ENCODE measurements at places on chromosomes 1 and 21. TPM values are rescaled to one million over a fixed set of nuclear protein-coding genes. Genes with fewer than 3 reads are reported as not detected.

DNA sequence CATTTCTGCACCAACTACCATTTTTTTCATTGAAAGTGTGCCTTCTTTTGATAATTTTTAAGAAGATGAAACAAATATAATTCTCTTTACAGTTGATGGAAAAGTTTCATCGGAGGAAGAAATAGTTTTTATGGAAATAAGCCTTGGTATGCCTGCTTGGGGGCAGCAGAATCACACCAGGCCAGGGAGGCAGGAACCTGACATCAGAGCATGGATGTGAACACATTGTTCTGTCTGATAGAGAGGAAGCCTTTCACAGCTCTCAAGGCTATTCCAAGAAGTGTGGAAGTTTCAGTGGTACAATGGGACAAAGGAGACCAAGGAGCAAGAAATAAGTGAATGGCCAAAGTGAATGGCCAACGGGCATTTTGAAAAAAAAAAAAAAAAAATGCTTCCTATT lies 162.2 kb upstream of the KCNK2 start:
- no peaks in the 10 kb centered on the region for H3K36me3 ChIP-seq
- no peaks in the 10 kb centered on the region for H3K27me3 ChIP-seq
- no peak overlapping the region for H3K4me3 ChIP-seq
- DNase-seq, result no peak

DNA sequence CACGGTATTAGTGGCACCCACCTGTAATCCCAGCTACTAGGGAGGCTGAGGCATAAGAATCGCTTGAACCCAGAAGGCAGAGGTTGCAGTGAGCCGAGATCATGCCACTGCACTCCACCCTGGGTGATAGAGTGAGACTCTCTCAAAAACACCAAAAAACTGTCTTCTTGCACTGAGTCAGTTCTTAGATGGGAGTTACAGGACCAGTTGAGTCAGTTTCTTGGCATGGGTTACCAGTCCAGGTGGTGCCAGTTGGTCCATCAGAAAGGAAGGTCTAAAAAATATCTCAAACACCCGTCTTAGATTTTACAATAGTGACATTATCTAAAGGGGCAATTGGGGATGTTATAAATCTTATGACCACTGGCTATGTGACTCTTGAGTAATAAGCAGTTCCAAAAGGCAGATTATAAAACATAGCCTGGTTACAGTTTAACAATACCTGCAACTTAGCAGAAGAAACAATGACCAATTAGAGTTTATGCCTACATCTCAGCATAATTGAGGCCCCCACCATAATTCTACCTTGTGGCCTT lies 206.9 kb upstream of the FGGY start:
- no peak overlapping the region for H3K4me3 ChIP-seq
- H3K27ac ChIP-seq, result no peak overlapping the region
- no peaks in the 10 kb centered on the region for H3K36me3 ChIP-seq
- DNase-seq, result no peak

- no peaks in the 10 kb centered on the region for H3K36me3 ChIP-seq
- no peaks in the 10 kb centered on the region for H3K27me3 ChIP-seq
- no peaks in the 10 kb centered on the region for H3K4me1 ChIP-seq
These were observed 735.3 kb upstream of the ADGRL4 start for GRCh38 chr1:79741720-79742421.

- H3K4me1 ChIP-seq, result no peaks in the 10 kb centered on the region
- peaks cover 96% of the 10 kb centered on the region for H3K36me3 ChIP-seq
- H3K4me3 ChIP-seq, result no peak overlapping the region
- H3K27ac ChIP-seq, result peak overlapping the region; percentile 64
- DNase-seq, result no peak
- H3K27me3 ChIP-seq, result no peaks in the 10 kb centered on the region
These were observed 39.6 kb downstream of the SLC45A1 start for GRCh38 chr1:8357329-8358101.

DNA sequence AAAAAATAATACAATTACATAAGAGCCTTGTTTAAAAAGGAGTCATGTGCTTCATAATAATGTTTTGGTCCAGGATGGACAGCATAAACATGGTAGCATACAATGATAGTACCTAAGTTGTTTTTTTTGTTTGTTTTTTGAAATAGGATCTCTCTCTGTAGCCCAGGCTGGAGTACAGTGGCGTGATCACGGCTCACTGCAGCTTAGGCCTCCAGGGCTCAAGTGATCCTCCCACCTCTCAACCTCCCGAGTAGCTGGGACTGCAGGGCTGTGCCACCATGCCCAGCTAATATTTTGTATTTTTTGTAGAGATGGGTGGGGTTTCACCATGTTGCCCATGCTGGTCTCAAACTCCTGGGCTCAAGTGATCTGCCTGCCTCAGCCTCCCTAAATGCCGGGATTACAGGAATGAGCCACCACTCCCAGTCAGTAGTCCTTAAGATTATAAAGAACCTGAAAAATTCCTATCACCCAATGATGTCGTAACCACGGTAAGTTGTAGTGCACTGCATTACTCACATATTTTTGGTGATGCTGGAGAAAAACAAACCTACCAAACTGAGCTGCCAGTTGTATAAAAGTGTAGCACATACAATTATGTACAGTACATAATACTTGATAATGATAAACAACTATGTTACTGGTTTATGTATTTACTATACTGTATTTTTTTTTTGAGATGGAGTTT lies 22.4 kb upstream of the RCOR3 start:
- no peaks in the 10 kb centered on the region for H3K27me3 ChIP-seq
- no peaks in the 10 kb centered on the region for H3K36me3 ChIP-seq
- no peak for DNase-seq
- no peaks in the 10 kb centered on the region for H3K4me1 ChIP-seq
- no peak overlapping the region for H3K4me3 ChIP-seq
- no peak overlapping the region for H3K27ac ChIP-seq

GRCh38 chr21:29018540-29018939 lies 609 bp downstream of the RWDD2B start:
- peak overlapping the region; percentile 82 for H3K27ac ChIP-seq
- H3K36me3 ChIP-seq, result no peaks in the 10 kb centered on the region
- DNase-seq, result no peak
- peak overlapping the region; percentile 93 for H3K4me3 ChIP-seq

DNA sequence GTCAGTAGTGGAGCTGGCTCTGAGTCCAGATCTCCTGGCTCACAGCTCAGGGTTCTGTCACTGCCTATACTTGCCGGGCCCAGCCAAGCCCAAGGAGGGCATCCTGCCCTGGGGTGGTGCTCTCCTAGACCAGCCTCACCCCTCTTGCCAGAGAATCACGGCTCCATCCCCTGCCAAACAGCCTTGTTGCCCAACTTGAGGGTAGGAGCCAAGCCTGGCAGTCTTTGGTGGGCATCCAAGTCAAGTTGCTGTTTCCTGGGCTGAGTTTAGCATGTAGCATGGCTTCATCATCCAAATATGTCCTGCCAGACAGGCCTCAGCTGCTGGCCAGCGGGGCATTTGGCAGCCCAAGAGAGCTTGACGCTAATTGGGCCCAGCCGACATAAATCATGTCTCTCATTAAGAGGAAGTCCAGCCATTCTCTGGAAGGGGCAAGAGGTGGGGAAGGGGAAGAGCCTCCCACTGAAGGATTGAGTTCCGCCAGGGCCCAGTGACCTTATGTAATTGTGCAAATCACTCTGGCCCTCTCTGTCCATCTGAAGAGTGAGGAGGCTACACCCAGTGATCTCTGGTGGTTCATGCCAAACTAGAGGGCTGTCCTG lies 22.6 kb upstream of the TRABD2B start:
- DNase-seq, result no peak
- no peak overlapping the region for H3K4me3 ChIP-seq
- H3K27ac ChIP-seq, result no peak overlapping the region
- no peaks in the 10 kb centered on the region for H3K4me1 ChIP-seq

- no peaks in the 10 kb centered on the region for H3K36me3 ChIP-seq
- no peak for DNase-seq
These were observed 149.9 kb upstream of the C1orf105 start for GRCh38 chr1:172270605-172271004.

Gene MNDA
- 5.0 TPM for total RNA-seq

Gene IL24
- not detected for total RNA-seq

Gene NFASC
- 112 TPM for total RNA-seq

Gene TRMT1L
- 13.5 TPM for total RNA-seq

GRCh38 chr1:147336291-147336690 lies 93.8 kb downstream of the CHD1L start:
- no peaks in the 10 kb centered on the region for H3K4me1 ChIP-seq
- H3K27ac ChIP-seq, result no peak overlapping the region
- no peaks in the 10 kb centered on the region for H3K27me3 ChIP-seq
- DNase-seq, result no peak
- H3K36me3 ChIP-seq, result no peaks in the 10 kb centered on the region

Gene EPHB2
- 9.0 TPM for total RNA-seq

Gene KIF14
- total RNA-seq, result 0.20 TPM

DNA sequence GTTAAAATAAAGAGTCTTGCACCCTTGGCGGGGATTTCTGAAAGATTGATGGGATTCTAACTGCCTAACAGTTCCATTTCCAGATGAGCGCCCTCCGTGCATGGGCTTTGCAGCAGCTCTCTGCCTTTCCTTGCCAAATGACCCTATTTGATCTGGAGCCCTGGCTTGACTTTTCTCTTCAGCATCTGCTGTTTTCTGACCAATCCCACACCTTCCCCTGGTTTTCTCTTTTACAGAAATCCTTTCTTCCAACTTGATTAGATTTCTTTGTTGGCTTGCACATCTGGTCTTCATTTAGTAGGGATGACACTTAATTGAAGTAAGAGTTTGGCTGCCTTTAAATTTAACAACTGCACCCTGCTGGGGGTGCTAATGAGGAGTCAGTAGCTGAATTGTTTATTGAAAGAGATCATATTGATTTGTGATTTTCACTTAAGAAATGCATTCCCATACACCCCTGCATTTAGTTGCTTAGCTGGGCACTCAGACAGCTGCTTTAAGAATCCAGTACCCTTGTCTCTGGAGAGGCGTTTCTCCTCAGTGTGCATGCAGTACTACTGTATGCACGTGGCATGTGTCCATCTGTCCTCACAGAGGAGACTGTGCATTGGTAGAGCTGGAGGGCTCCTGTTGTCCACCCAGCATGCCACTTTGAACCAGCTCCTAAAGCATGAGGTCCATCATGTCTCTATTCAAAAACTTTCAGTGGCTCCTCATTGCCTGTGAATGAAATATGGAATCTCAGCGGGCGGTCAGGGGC lies 99.7 kb downstream of the NOS1AP start:
- no peak overlapping the region for H3K27ac ChIP-seq
- H3K4me3 ChIP-seq, result no peak overlapping the region
- DNase-seq, result no peak
- no peaks in the 10 kb centered on the region for H3K4me1 ChIP-seq

DNA sequence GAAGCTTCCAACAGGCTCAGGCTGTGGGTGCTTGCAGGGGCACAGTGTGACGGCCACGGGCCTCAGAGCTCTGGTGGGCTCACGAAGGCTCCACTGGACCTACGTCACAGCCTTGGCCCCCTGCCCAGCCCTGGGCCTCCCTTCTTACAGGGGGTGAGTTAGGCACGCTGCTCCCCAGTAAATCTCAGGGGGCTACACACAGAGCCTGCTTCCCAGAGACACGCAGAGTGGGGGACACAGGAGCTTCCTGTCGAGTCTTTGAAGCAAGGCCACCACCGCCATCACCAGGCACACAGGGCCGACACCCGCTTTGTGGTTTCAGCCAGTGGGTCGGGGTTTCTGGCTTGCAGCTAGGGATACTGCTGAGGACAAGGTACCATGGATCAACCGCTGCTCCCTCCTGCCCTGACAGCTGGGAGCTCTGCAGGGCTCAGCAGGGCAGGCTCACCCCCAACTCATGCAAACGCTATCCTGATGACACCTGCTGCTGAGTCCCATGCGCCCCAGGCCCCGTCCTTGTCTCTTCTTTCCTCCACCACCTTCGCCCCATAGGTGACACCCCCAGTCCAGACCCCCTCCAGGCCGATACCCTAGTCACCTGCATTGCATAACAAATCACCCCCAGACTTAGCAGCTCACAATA lies 5.5 kb upstream of the CFAP410 start:
- no peak overlapping the region for H3K27ac ChIP-seq
- no peak for DNase-seq
- no peaks in the 10 kb centered on the region for H3K4me1 ChIP-seq

DNA sequence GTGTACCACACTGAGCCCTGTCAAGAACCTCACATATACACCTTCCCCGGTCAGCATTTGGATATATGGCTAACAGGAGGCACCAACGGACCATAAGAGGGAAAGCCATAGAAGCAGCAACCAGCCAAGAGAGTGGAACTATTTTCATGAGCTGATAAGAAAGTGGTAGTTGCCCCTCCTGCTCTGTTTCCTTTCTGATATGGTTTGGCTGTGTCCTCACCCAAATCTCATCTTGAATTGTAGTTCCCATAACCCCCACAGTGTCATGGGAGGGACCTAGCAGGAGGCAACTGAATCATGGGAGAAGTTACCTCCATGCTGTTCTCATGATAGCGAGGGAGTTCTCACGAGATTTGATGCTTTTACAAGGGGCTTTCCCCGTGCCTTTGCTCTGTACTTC lies 366.1 kb upstream of the DAB1 start:
- H3K4me3 ChIP-seq, result no peak overlapping the region
- H3K27me3 ChIP-seq, result no peaks in the 10 kb centered on the region
- no peaks in the 10 kb centered on the region for H3K36me3 ChIP-seq
- H3K4me1 ChIP-seq, result no peaks in the 10 kb centered on the region

DNA sequence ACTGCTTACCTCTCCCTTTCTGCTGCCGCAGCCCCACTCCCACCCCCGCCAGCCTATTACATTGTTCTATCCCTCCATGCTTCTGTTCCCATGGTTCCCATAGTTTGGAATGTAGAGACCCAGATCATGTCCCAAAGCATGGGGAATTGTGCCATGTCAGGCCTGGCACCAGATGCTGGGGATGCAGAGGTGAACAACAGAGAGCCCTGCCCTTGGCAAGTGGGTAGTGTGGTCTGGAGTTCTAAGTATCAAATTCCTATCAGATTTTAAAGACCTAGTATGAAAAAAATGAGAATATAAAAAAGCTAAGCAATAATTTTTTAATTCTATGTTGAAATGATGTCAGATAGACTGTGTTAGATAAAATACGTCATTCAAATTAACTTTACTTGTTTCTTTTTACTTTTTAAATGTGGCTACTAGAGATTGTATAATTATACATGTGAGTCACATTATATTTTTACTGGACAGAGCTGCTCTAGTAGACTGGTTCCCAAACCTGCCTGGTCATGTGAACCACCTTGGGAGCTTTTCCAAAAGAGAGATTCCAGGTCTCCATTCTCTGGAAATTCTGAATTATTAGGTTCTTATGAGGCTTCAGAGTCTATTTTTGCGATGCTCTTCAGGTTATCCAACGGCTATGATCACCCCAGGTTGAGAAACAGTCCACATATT lies 113.0 kb upstream of the DAB1 start:
- H3K4me1 ChIP-seq, result peaks cover 3% of the 10 kb centered on the region
- no peak overlapping the region for H3K4me3 ChIP-seq
- no peak overlapping the region for H3K27ac ChIP-seq
- H3K27me3 ChIP-seq, result no peaks in the 10 kb centered on the region
- no peak for DNase-seq
- no peaks in the 10 kb centered on the region for H3K36me3 ChIP-seq

Measured in tibial nerve (tissue), 4 donors.